ENCODE measurements at places on chromosomes 3 and 15.

DNA sequence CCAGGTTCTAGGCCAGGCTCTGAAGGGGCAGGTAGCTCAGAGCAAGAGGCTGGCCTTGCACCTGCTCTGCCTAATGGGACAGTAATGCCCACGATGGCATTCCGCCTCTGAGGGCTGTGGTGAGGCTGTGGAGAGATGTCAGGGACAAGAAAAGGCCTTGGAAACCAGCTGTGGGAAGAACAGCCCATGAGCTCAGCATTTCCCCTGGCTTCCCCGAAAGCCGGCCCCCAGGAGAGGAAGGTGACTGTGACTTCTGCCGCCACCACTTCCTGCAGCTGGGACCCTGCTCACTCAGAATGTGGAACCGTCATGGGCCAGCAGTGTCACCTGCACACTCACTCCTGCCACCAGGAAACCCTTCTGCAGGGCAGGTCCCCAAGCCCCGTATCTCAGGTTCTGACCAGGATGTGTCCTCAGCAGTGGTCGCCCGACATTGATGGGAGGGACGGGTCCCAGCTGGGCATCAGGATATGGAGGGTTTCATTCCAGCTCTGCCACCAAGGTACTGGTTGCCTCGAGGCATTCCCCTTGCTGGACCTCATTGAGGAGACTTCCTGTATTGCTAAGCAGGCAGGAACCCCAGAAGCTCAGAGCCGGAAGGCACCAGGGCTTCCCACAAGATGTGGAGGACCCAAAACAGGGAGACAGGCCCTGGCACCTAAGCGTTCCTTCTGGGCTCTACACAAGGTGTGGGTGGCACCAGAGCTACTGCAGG is 30.7 kb downstream of the SEMA7A start:
- DNase-seq = no peak

DNA sequence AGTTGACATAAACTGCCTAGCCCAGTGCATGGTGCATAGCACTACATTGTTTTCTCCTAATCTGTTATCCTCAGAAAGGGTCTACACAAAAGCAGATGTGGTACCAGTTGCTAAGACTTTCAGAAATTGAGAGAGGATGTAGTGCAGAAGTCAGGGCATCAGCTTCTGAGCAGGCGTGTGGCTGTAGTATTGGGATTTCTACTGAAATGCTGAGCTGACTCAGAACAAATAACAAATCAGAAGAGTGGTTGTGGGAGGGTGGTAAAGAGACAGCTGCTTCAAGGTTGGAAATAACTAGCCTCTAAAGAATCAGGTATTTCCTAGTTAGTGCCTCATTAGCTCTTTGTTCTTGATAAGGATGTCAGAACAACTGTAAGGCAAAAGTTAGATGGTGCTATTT is 161.3 kb downstream of the AKAP13 start:
- DNase-seq = no peak

- DNase-seq = peak; percentile 79
These were observed 150.3 kb upstream of the SOX2 start for GRCh38 chr3:181561139-181562031.

- no peak for DNase-seq
These were observed 866.9 kb downstream of the ROBO1 start for GRCh38 chr3:78900880-78901279.

DNA sequence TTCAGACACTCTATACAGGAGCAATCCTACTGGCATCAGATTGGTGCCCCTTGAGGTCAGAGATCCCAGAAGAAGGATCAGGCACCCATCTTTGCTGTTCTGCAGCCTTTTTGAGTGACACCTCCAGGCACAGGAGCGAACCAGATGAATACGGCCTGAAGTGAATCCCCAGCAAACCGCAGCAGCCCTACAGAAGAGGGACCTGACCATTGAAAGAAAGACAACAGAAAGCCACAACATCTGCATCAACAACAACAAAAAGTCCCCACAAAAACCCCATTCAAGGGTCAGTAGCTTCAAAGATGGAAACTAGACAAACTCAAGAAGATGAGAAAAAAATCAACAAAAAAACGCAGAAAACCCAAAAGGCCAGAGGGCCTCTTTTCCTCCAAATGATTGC is 130.4 kb downstream of the PPM1L start:
- no peak for DNase-seq

GRCh38 chr15:33941279-33942063 is 26.8 kb upstream of the CHRM5 start:
- no peak for DNase-seq
